ENCODE measurements at places on chromosomes 7 and 10.

DNA sequence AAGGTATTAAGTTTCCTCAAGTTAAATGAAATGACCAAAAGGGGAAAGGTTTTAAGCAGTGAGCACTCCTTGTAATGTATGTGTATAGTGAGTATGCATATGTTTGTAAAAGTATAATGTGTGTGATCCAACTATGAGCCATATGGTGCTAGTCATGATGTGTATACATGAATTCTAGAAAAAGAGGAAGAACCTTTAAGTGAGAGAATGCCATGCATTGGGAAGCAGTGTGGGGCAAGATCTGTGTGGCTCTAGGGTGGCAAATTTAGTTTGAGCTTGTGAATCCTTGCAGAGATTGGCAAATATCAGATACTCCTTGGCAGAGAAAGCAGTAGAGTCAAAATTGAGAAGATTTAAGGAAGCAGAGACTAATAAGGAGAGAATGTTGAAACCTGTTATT lies 435.0 kb downstream of the AUTS2 start:
- H3K27ac ChIP-seq, result no peak overlapping the region
- H3K27me3 ChIP-seq, result no peaks in the 10 kb centered on the region
- no peaks in the 10 kb centered on the region for H3K4me1 ChIP-seq
- no peak for DNase-seq
- no peaks in the 10 kb centered on the region for H3K36me3 ChIP-seq

- no peak for DNase-seq
- H3K4me3 ChIP-seq, result no peak overlapping the region
- no peaks in the 10 kb centered on the region for H3K36me3 ChIP-seq
- H3K27ac ChIP-seq, result no peak overlapping the region
These were observed 584.2 kb downstream of the AUTS2 start for GRCh38 chr7:70182521-70182920.

- H3K4me3 ChIP-seq, result no peak overlapping the region
- DNase-seq, result peak; percentile 24
- H3K36me3 ChIP-seq, result no peaks in the 10 kb centered on the region
- no peak overlapping the region for H3K27ac ChIP-seq
- H3K27me3 ChIP-seq, result no peaks in the 10 kb centered on the region
These were observed 28.7 kb downstream of the FRMD4A start for GRCh38 chr10:14302035-14302434.

- H3K27me3 ChIP-seq, result no peaks in the 10 kb centered on the region
- no peak overlapping the region for H3K27ac ChIP-seq
- H3K4me3 ChIP-seq, result no peak overlapping the region
These were observed 15.9 kb upstream of the TMEM72 start for GRCh38 chr10:44895280-44895679.

- no peak for DNase-seq
- H3K4me1 ChIP-seq, result no peaks in the 10 kb centered on the region
- no peak overlapping the region for H3K4me3 ChIP-seq
- no peaks in the 10 kb centered on the region for H3K27me3 ChIP-seq
- no peak overlapping the region for H3K27ac ChIP-seq
- H3K36me3 ChIP-seq, result peaks cover 2% of the 10 kb centered on the region
These were observed 35.2 kb downstream of the FAM53B start for GRCh38 chr10:124708922-124709520.
